Cardiac muscle cell (in vitro differentiated cells and primary cell): ENCODE measurements at places on chromosomes 6 and 20. TPM values are rescaled to one million over a fixed set of nuclear protein-coding genes. Genes with fewer than 3 reads are reported as not detected.

WFDC10B gene
- not detected in 2 replicates for total RNA-seq

PCSK2 gene
- total RNA-seq = 0.12 and 0.18 TPM in 2 replicates

GRIK2 gene
- total RNA-seq = 0.21 and 1.5 TPM in 2 replicates

TMEM74B gene
- total RNA-seq = 27.7 and 40.3 TPM in 2 replicates

SGK2 gene
- 0.88 and 2.4 TPM in 2 replicates for total RNA-seq

CALHM4 gene
- total RNA-seq = not detected in 2 replicates

B3GAT2 gene
- total RNA-seq = 0.28 and 0.92 TPM in 2 replicates

MRPS10 gene
- 15.8 and 20.6 TPM in 2 replicates for total RNA-seq

DNMT3B gene
- 11.9 and 24.3 TPM in 2 replicates for total RNA-seq

DNAH8 gene
- not detected in 2 replicates for total RNA-seq

OXT gene
- total RNA-seq = not detected in 2 replicates

GPR63 gene
- total RNA-seq = 0.67 and 1.7 TPM in 2 replicates

BTNL2 gene
- not detected in 2 replicates for total RNA-seq

LAMA4 gene
- total RNA-seq = 155 and 304 TPM in 2 replicates

VIP gene
- not detected in 2 replicates for total RNA-seq

FAM83C gene
- total RNA-seq = 0.49 TPM in 1 of 2 replicates, not detected in the other

BPIFA2 gene
- not detected in 2 replicates for total RNA-seq

TTBK1 gene
- 0.60 and 1.0 TPM in 2 replicates for total RNA-seq

FILIP1 gene
- 56.8 and 107 TPM in 2 replicates for total RNA-seq

ZBTB46 gene
- 43.1 and 53.4 TPM in 2 replicates for total RNA-seq
